ENCODE measurements at places on chromosomes 2 and 18.

DNA sequence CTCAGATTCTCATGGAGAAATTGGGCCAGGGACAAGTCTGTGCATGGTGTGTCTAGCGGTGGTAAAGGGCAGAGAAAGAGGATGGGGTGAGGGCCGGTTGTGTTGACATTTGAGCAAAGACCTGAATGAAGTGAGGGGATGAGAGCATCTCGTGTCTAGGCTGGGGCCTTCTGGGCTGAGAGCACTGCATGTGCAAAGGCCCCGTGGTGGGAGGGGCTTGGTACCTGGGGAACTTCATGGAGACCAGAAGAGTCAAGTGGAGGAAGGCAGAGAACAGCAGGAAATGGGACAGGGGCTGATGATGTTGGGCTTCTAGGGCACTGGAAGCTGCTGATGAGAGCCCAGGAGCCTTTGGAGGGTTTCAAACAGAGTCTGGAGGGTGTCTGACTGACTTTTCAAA lies 76.8 kb downstream of the SH3BP4 start:
- no peak for DNase-seq

DNA sequence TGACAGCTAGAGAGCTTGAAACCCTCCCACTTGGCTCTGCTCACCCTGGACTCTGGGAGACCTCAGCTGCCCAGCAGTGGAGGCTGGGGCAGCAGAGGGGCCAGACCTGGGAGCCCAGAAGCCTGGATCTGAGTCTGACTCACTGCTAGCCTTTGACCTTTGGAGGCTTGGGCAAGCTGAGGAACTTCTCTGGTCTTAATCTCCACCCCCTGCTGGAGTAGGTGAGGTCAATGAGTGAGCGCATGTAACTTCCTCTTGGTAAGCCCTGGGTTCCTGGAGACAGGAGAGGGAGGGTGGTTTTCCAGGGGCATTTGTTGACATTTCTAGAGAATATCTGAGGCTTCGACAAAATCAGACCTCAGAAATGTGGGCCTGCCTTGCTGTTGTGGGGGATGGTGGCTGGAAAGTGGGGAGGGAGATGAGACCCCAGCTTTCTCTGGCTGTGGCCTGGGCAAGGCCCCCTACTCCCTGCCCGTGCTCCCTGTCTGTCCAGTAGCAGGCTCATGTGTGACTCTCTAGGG lies 73.0 kb upstream of the YWHAQ start:
- peak; percentile 85 for DNase-seq

- DNase-seq, result peak; percentile 28
These were observed 14.5 kb downstream of the CERS6 start for GRCh38 chr2:168470320-168471162.

GRCh38 chr18:31156821-31157763 lies 5.6 kb downstream of the DSC1 start:
- peak; percentile 8 for DNase-seq

GRCh38 chr18:26710470-26711096 lies 154.9 kb downstream of the AQP4 start:
- no peak for DNase-seq

DNA sequence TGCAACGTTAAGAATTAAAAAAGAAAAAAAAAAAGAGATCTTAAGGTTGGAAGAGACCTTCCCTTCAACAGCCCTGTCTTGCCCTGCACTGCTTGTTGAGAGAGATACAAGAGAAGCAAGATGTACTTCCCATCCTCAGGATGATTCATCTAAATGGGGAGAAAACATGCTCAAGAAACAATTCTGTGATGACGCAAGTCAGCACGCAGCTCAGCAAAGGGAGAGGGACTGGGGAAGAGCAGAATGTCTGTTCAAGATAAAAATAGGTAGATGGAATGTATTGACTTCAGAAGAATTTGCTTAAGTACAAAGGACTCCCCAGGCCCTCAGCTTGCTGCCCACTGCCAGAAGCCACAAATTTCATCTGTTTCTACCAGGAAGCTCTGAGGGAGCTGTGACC lies 198.2 kb upstream of the SPRED2 start:
- peak; percentile 98 for DNase-seq

DNA sequence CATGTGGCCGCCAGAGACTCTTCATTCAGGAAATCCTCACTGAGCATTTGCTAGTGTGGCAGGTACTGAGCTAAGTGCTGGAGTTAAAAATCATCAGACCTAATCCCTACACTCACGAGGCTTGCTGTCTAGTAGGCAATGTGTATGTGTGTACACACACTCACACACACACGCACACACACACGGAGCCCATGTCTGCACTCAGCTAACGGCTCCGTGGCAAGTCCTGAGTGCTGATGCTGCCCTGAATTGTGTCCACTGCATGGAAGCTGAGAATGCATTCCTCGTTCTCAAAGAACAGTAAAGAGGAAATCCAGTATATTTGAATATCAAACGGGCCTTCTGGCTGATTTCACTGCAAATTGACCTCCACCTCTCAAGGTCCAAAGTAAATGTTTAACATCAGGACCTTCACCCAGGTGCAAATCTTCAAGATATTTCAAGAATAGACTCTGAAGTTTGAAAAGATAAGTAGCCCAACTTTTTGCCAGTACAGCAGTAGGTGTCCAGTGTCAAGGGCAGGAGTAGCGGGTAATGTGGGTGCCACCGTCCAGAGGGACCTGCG lies 136.1 kb upstream of the TTC39C start:
- DNase-seq, result no peak

GRCh38 chr2:231611273-231612108 lies 18.8 kb downstream of the TEX44 start:
- DNase-seq, result peak; percentile 54

Data from choroid plexus epithelial cell (primary cell).